ENCODE measurements at places on chromosomes 16 and 17. TPM values are rescaled to one million over a fixed set of nuclear protein-coding genes. Genes with fewer than 3 reads are reported as not detected.

- peaks cover 100% of the 10 kb centered on the region for H3K27me3 ChIP-seq
- no peak overlapping the region for H3K4me3 ChIP-seq
- no peak for DNase-seq
- H3K36me3 ChIP-seq, result no peaks in the 10 kb centered on the region
Observed at GRCh38 chr17:77697480-77698400, 260.8 kb upstream of the TNRC6C start.

DNA sequence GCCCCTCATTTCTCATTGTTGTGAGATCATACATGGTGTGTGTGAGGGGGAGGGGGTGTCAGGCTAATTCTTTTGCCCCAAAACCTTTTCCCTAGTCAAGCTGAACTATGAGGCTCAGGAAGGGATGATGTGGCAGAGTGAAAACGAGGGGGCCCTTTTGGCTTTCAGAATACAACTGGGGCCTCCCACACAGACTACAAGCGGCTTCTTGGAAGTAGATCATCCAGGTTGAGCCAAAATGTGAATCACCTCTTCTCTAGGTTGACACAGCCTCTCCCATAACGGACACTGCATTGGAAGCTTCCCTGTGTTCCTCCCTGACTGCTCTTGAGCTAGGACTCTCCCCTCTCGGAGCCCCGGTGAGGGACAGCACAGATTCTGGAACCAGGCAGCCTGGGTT, 2.3 kb upstream of the ALKBH5 start:
- H3K27ac ChIP-seq, result peak overlapping the region; percentile 19
- H3K4me1 ChIP-seq, result peaks cover 8% of the 10 kb centered on the region
- H3K36me3 ChIP-seq, result peaks cover 6% of the 10 kb centered on the region
- H3K4me3 ChIP-seq, result no peak overlapping the region

DNA sequence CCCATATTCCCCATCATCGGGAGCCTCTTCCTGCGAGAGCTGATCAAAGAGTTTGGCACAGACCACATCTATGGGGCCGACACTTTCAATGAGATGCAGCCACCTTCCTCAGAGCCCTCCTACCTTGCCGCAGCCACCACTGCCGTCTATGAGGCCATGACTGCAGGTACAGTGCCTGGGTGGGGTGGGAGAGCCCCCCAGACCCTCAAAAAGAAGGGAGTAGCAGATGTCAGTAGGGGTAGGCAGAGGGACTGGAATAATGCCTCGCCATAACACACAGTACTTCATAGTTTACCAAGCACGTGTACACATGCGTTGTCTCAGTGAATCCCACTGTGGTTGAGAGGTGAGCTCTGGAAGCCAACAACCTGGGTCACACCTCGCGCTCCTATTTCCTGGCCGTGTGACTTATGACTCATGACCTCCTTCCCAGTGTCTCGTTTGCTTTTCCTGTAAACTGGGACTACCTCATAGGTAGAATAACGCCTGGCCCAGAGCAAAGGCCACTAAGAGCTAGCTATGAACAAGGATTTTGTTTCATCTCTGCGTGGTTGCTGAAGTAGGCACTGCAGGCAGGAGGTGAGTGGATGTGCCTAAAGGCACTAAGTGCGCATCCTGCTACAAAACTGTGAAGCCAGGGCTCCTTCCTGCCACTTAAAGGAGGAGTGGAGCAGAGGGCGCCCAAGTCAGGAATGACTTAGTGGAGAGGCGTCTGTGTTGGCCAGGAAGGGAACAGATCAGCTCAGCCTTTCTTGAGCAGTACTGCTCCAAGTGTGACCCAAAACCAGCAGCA, 5.2 kb downstream of the NAGLU start:
- H3K27me3 ChIP-seq, result no peaks in the 10 kb centered on the region
- H3K4me1 ChIP-seq, result peaks cover 17% of the 10 kb centered on the region
- H3K36me3 ChIP-seq, result peaks cover 44% of the 10 kb centered on the region

DNA sequence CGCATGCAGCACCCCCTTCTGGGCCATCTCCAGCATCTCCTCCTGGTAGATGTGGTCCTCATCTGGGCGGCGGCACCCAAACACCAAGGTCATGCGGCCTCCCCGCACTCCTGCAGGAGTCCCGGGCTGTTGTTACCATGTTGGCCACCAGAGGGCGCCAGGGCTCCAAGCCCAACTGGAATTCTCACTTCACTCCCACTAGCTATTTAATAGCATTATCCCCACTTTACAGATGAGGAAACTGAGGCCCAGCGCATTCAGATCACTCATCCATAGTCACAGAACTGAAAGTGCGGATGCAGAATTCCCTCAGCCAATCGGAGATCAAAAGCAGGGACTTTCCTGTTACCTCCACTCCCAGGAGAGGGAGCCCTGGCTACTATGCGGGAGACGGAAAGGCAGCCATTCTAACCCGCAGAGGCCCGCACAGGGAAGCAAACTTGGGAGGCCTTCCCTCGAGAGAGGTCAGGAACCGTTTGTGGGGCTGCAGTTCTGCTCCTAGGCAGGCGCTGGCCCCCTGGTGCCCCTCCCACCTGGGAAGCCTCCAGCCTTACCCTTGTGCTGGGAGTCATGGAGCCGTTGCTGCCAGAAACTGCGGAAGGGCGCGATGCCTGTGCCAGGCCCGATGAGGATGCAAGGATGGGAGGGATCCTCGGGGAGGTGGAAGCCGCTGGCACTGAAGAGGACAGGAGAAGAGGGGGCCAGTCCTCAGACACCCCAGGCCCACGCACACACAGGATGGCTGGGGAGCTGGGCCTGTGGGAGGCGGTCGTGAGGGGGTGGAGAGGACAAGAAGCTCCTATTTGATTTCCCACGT, 40.1 kb downstream of the NOS2 start:
- DNase-seq, result peak; percentile 51
- H3K27me3 ChIP-seq, result peaks cover 11% of the 10 kb centered on the region
- no peak overlapping the region for H3K27ac ChIP-seq

Gene RASD1
- 0.21 TPM for total RNA-seq

DNA sequence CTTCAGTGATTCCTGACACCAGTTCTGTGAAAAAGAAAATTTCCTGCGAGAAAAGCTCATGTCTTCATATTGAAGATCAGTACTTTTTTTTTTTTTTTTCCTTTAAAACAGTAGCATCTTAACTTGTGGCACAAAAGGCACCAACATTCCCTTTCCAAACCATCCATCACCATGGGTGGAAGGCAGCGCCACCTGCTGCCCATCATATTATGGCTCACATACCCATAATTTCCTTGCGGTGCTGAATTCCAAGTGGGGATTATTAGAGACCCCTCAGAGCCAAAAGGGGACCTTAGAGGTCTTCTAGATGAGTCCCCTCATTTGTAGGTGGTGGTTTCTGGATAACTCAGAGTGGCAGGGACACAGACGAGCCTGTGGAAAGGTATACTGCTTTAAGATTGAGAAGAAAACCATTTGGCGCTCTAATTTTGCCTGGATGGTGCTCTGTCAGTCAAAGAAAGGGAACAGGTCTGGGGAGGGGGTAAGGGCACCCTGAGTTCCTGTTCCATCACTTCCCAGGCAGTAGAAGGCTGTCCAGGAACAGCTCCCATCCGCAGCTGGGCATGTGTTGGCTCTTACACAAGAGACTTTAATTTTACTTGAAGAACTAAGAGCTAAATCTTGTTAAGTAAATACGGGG, 7.9 kb upstream of the SOST start:
- no peaks in the 10 kb centered on the region for H3K4me1 ChIP-seq
- H3K27me3 ChIP-seq, result no peaks in the 10 kb centered on the region
- H3K27ac ChIP-seq, result no peak overlapping the region

DNA sequence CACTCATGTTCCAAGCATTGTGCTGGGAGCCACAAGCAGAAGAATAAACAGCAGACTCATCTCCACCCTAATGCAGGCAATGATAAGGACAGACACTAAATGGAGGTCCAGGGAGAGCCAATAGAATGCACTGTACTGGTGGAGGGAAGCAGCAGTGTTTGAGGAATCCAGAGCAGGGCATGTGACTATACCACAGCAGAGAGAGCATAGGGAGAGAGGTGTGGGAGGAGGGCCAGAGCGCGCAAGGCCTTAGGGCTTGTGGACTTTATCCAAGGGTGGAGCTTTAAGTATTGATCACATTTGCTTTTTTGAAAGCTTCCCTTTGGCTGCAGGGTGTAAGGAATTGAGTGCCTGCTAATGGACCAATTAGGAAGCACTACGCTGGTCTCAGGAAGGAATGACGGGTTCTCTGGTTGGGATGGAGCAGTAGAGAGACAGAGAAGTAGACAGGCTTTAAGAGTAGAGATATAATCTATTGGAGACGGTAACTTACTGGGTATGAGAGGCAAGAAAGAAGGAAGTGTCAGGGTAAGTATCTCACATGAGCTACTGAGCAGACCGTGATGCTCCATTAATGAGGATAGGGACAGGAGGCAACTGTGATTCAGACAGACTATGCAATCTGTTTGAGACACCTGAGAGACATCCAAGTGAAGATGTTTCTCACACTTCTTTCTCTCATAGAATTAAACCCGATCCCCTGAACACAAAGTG, 82.2 kb downstream of the MYO1D start:
- no peak overlapping the region for H3K27ac ChIP-seq
- H3K4me1 ChIP-seq, result peaks cover 6% of the 10 kb centered on the region
- DNase-seq, result no peak
- peaks cover 9% of the 10 kb centered on the region for H3K36me3 ChIP-seq

- no peaks in the 10 kb centered on the region for H3K27me3 ChIP-seq
- no peak overlapping the region for H3K4me3 ChIP-seq
- H3K4me1 ChIP-seq, result no peaks in the 10 kb centered on the region
- DNase-seq, result no peak
- no peaks in the 10 kb centered on the region for H3K36me3 ChIP-seq
Observed at GRCh38 chr16:871562-872345, 71.2 kb upstream of the GNG13 start.

Gene ADAMTS18
- total RNA-seq, result not detected

Gene RBFOX1
- not detected for total RNA-seq

All from MCF 10A (cell line).